ENCODE measurements at places on chromosomes 5 and 9. TPM values are rescaled to one million over a fixed set of nuclear protein-coding genes. Genes with fewer than 3 reads are reported as not detected.

Gene PDCD1LG2
- total RNA-seq: not detected

Gene FBP1
- total RNA-seq: 0.31 TPM

Gene MZB1
- total RNA-seq: not detected

Gene HARS1
- total RNA-seq: 44.9 TPM

Gene PCDHGA10
- 4.7 TPM for total RNA-seq

Gene NR2F1-AS1
- total RNA-seq: 8.3 TPM

Gene TEK
- total RNA-seq: 14.6 TPM

Gene GABRG2
- 0.64 TPM for total RNA-seq

Gene ANKRD20A1
- not detected for total RNA-seq

Gene ENTREP1
- total RNA-seq: 1.8 TPM

Gene ATP10B
- not detected for total RNA-seq

Gene IRX2
- 15.4 TPM for total RNA-seq

All from neural progenitor cell (in vitro differentiated cells).